ENCODE measurements at places on chromosomes 3 and 15.
A peak's percentile ranks its signal among the peaks of the same experiment; 100 is the strongest.

DNA sequence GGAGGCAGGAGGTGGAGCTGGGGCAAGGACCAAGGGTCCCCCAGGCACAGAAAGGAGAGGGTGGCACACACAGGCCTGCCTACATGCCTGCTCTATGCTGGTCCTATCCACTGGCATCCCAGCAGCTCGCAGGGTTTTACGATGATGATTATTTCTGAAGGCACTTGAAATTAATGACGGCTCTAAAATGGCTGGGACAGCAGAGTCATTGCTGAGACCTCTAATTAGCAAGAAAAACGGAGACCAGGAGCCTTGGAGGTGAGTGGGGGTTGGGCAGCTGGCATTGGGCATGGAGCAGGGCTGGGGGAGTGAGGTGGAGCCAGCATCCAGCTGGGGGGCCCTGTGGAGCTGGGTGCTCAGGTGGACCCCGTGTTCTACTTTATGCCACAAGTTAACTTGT lies 3.5 kb upstream of the LINGO1 start:
- DNase-seq = no peak

GRCh38 chr15:66109826-66110225 lies 143.7 kb downstream of the MEGF11 start:
- peak; percentile 46 for DNase-seq

DNA sequence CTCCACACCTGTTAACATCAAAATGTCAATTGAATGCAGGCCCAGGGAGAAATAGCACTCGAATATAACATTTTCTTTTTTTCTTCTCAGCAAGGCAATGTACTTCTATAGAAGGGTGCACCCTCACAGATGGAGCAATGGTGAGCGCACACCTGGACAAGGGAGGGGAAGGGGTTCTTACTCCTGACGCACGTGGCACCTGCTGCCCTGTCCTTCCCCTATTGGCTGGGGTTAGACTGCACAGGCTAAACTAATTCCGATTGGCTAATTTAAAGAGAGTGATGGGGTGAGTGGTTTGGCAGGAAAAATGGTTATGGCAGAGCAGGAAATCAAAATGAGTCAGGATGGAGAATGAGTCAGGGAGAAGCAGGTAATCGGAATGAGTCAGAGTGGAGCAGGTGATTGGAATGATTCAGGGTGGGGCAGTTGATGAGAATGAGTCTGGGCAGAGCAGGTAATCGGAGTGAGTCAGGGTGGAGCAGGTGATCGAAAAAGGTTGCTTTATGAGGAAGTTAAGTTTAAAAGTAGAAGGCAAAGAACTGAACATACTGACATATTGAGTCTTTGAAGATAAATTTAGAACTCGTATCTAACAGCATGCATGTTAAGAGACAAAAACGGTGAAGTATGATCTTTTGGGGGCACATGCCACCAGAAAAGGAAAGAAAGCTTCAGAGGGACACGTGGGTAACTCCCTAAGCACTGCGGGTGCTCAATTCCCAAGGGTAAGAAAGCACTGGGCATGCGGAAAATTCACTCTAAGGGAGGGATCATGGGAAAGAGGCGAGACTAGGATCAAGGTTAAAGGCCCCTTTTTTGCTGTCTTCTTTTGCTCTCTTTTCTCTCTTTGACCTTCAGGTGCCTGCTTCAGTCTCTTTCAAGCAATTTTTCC lies 72.9 kb upstream of the GALNT15 start:
- no peak for DNase-seq

DNA sequence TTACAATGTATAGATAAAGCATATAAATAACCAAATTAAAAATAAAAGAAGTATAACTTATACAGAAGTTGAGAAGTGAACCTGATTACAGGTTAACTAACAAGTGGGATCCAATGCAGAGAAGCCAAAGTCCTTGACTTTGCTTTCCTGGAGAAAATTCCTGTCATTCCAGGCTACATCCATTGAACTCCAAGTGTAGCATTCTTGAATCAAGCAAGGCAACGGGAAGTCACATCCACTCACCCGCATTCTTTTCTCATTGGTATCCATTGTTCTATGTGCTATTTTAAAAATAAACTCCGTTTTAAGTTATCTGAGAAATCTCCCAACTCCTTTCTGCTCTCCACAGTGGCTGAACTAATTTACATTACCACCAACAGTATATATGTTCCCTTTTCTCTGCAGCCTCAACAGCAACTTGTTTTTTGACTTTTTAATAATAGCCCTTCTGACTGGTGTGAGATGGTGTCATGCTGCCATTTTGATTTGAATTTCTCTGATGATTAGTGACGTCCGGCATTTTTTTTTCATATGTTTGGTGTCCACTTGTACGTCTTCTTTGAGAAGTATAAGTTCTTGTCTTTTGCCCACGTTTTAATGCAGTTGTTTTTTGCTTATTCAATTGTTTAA lies 534.3 kb downstream of the ROBO1 start:
- no peak for DNase-seq

- DNase-seq = no peak
These were observed 86.7 kb upstream of the OXTR start for GRCh38 chr3:8856071-8856470.

DNA sequence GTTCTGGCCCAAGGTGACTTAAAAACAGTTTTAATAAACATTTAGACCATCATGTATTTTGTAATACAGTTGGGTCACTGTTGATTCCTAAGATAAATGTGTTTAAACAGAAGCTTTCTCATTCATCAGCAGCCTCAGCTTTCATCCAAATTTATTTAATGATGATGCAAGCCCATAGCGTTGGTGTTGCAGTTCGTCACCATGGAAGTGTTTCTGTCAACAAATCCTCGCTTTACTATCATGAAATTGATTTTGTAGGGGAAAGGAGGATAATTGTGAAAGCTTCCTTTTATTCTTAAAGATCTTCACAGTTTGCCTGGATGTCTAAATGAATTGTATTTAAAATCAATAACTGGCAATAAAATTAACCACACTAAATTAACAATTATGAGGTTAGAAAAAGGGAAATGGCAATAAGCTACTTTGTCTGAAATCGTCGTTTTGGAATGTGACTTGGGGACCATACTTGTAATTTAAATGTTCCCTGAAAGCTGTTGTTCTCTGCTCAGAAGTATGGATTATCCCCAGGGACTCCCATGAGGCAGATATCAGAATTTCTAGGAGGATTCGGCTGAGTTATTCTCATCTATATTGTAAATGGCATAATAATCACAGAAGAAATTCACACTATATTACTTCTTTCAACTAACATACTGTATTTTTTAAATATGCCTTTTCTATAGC lies 29.0 kb downstream of the CMSS1 start:
- no peak for DNase-seq

DNA sequence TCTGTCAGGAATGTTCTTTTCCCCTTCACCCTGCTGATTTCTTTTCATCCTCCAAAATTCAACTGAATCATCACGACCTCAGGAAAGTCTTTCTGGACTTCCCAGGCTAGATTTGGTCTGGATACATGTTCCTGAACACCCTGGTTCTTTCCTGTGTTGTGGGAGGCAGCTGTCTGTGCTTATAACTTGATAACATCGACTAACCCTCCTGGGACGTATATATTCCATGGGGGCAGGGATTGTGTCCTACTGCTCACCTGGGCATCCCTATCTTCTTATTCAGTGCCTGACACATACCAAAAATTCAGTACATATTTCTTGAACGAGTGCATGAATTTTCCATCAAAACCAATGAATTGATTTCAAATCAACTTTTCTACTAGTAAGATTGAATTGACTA lies 47.6 kb upstream of the MEF2A start:
- no peak for DNase-seq

DNA sequence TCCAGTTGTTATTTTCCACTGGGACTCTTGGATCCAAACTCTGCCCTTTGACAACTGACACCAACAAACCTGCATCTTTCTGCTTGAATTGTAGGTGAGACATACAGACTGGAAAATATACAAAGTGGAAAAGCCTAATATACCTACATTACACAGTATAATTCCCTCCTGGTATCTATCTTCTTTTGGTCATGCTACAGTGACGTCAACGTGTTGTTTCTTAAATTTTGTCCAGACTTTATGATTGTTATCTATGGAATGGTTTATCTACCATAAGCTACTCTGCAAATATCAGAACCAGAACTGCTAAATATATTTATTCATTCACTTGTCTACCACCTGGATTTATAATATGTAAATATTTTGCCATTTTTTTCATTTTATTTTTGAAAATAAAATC lies 264.3 kb upstream of the ZPLD1 start:
- no peak for DNase-seq

- DNase-seq = no peak
These were observed 7.9 kb downstream of the FAM162A start for GRCh38 chr3:122391681-122392446.

- no peak for DNase-seq
These were observed 7.1 kb upstream of the LMOD3 start for GRCh38 chr3:69129531-69129930.

DNA sequence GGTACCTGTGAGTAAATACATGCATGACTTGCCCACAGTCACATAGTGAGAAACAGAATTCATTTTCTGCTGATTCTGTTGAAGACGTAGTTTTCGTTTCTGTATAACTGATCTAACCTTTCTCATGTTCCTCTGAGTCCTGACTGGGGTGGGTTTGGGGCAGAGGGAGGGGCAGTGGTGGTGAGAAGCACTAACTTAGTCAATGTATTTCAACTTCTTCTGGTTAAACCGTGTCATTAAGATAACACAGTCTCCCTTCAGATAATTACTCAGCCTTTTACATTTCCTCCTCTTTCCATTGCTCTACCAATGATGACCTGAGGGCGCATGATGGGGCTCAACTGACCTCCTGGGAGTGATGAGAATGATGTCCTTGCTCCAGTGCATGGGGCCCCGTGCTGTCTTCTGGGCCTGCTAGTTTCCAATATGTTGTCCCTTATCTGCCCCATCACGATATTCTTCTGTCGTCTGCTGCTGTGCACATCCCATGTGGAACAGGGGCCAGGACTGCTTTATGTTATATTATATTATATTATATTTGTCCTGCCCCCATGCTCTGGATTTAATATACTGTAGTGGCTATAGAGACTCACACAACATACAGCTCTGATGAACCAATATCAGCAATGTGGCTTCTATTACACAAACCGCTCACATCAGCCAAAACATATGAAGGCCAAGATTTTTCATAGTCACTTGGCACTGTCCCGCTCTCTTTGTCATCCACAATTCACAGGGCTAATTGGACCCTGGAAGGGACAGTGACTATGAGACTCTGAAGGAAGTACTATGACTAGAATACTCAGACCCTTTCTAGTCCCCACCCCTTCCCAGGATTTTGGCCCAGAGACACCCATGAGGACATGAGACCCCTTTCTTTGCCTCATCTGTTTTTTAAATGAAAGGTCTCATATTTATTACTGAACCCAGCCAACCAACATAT lies 407.1 kb upstream of the MCTP2 start:
- no peak for DNase-seq

GRCh38 chr3:32951410-32951811 lies at the start of gene CCR4:
TSS of gene CCR4 (plus strand) at chr3:32951644. CDS start at chr3:32953423, 1,779 bp downstream.
- DNase-seq = no peak

- no peak for DNase-seq
These were observed 77.3 kb upstream of the CGNL1 start for GRCh38 chr15:57298843-57299550.

DNA sequence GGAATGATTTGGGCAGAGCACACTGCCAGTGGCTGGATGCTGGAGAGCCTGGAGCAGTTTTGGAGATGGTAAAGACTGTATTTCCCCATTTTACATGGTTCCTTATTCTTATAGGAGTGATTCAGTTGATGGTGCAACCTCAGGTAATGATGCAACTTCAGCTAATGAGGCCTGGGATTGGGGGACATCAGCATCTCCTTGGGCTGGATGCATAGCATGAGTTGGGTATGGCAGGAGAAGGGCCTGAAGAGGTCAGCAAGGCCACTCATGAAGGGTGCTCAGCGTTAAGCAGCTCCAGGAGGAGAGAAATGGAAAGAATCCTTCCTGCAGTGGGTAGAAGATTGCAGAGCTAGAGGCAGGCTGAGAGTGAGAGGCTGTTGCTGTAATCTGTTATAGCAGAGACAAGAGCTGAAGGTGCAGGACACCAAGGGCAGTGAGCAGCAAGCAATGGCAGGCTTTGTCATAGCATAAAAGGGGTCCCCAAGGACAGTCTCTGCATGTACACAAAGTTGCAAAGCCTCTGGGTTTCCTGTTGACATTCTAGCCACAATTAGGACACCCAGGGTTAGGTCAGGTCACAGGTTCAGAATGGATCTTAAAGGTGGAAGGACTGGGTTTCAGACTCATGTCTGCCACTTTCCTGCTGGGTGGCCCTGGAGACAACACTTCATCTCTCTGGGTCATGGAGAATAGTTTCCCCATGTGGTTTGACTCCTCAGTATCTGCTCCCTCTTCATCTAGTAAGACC lies 29.5 kb upstream of the SNRK start:
- DNase-seq = no peak

DNA sequence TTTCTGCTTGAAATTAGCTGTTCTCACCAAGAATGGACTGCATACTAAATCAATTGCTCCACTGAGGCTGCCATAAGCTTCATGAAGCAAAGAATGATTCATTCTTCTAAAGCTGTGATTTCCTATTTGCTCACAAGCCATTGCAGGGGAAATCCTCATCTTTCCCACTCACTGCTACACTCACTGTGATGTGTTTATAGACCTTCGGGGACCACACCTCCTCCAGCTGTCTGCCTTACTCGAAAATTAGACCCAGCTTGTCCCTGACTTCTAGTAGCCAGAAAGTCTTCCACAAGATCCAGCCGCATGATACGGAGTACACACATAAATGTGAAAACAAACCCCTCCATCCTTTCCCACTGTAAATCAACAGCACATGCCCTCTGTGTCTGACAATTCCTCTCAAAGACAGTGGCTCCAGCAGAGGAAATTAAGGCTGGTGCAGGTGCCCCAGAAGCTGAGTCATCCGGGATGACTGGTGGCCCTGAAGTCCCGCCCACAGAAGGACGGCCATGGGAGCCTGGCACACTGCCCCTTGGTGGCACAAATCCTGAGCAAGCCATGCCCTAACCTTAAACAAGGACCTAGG lies 172.0 kb downstream of the STT3B start:
- peak; percentile 75 for DNase-seq

DNA sequence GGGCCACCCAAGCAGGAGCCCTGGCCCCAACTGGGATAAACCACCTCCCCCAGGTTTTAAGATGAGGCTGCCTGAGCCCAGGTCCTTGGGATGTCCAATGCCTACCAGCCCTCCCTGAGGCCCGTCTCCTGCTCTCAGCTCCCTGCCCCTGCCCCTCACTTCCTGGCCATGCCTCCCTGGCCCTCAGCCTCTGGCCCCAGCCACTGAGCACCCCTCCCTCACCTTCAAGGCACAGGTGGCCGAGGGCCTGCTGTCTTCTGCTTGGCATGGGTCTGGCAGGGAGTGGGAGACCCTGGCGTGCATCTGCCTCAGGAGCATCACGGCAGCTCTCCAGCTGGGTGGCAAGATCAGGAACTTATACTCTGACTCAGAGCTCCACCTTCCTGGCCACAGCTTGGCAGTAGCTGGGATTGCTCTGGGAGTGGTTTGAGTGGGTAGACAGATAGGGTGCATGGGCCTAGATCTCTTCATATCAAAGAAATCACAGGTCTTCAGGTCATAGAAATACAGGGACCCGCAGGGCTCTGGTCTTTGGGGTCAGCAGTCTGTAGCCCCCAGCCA lies at the start of gene PLA2G4E:
Gene PLA2G4E (minus strand): TSS at position 330 of the 561 bp plus-strand sequence. CDS start 12 bp downstream, at position 318.
- DNase-seq = no peak

GRCh38 chr3:67854663-67855062 lies 200.3 kb upstream of the SUCLG2 start:
- no peak for DNase-seq

All from breast epithelium (tissue), 4 donors.